Forelimb muscle (tissue), 1 donor: ENCODE measurements at places on chromosomes 2 and 18.

DNA sequence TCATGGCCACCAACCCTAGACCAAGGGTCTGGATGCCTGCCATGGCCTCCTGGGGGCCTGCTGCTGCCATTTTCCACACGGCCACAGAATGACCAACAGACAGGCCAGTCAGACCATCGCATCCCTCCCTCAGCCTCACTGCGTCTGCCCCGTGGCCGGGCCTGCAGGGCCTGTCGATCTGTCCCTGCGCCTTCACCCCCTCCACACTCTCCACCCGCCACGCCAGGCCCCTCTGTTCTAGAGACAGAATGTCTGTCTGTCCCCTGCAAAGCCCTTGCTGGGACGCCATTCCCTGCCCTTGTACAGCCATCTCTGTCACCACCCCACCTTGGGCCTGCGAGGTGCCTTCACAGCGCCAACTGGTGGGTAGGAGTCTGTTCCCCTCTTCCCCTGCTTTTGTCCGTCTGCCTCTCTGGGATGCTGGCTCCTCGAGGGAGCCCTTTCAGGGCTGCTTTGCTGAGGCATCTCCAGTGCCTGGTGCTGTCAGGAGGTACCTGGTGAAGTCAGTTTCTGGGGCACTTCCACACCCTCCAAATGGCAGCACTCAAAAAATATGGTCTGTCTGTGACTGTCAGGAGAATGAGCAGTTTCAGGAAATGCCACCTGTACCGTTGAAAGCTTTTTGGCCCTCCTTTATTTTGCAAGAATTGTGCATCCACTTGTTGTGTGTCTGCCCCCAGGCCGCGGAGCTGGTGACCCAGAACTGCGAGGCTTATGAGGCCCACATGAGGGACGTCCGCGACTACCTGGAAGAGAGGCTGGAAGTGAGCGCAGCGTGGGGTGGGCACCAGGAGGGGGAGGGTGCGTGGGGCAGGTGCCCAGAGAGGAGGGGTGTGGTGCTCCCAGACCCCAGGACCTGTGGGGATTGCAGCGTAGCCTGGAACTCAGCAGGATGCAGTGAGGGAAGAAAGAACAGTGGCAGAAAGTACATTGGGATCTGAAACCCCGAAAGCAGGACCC is 6.7 kb upstream of the ESPNL start:
- no peak for DNase-seq

DNA sequence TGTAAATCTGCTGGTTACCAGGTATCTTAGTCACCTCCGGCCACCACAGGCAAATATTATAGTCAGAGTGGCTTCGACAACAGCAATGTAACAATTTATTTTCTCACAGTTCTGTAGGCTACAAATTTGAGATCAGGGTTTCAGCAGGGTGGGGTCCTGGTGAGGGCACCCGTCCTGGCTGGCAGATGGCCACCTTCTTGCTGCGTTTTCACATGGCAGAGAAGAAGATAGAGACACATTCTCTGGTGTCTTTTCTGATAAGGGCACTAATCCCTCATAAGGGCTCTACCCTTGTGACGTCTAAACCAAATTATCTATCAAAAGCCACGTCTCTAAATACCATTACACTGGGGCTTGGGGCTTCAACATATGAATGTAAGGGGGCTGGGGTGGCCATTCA is 843.2 kb upstream of the FANCL start:
- no peak for DNase-seq

- no peak for DNase-seq
These were observed 91.5 kb downstream of the ADD2 start for GRCh38 chr2:70676301-70677035.

- DNase-seq: no peak
These were observed 5.1 kb downstream of the BCL11A start for GRCh38 chr2:60548311-60548710.

DNA sequence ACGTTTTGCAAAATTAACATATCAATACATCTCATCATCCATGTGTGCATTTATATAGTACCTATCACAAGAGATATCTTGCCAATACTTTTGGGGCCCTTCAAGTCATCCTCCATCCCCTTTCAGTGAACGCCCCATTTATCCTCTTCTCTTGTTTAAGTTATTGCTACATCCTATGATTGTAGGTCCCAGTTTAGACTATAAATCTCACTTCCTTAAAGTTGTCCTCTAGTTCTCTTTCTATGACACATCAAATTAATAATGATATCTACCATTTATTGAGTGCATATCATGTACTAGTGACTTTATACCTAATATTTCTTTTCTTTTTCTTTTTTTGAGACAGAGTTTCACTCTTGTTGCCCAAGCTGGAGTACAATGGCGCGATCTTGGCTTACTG is 28.8 kb upstream of the FBXO11 start:
- no peak for DNase-seq

- DNase-seq: no peak
These were observed 10.0 kb upstream of the AGFG1 start for GRCh38 chr2:227461811-227462461.

DNA sequence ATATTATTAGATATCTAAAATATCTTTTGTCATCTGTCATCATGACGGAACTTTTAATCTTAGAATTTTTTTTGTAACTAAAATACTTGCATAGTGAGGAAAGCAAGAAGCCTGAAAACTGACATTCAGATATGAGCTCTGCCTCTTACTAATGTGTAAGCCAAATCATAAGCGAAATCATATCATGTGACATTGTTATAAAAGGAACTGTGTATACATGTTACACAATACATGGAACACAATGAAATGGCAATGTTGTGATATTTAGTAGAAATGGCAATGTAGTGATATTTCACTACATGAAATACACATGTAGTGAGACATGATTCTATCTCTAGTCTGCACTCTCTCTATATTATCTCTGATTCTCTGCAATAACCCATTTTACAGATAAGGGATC is 1016.4 kb upstream of the PIK3C3 start:
- DNase-seq: no peak

DNA sequence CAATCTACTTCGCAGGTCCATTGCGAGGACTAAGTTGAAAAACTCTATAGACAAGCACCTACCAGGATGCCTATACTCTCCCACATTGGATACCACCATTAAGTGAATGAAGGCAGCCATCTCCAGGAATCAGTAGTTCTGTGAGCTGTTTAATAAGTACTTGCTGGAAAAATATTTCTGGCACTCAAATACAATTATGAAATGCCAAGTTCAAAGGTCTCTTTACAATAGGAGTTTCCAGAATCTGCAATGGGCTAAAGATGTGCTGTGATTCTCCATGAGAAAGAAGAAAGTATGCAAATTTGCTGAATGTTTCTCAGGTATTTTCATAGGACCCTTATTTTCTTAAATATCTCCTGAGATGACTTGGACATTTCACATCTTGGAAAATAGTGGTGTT is 103.0 kb downstream of the AP1S3 start:
- no peak for DNase-seq

DNA sequence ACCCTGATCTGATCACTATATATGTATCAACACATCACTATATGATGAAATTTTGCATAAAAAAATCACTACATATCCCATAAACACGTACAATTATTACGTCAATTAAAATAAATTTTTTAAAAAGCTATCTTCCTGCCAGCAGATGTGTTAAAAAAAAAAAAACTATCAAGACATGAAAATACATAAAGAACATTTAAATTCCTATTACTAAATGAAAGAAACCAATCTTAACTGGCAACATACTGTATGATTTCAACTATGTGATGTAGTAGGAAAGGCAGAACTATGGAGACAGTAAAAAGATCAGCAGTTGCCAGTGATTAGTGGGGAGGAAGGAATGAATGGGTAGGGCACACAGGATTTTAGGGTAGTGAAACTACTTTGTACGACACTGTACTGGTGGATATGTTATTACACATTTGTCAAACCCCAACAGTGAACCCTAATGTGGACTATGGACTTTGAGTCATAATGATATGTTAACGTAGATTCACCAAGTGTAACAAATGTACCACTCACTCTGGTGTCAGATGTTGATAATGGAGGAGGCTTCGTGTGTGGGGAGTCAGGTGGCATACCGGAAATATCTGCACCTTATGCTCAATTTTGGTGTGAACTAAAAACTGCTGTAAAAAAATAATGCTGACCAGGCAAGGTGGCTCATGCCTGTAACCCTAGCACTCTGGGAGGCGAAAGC is 27.4 kb downstream of the USP34 start:
- DNase-seq: no peak

DNA sequence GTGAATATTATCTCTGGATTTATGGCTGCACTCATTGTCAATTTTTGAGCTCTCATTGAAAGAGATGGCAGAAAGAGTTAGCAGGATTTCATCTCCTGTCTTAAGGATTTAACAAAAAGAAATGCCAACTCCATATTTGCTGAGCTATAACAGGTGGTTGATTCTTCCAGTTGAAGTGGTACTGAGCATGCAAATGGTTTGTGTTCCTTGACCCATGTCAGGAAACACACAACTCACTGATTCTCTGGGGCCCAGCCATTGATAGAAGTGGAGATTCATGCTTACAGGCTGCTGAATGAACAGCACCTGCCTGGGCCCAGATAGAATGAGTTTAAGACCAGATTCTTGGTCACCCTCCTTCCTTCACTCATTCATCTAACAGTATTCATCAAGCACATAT is 128.8 kb downstream of the CERS6 start:
- no peak for DNase-seq

- DNase-seq: no peak
These were observed 14.7 kb upstream of the SLC4A3 start for GRCh38 chr2:219612577-219613286.

DNA sequence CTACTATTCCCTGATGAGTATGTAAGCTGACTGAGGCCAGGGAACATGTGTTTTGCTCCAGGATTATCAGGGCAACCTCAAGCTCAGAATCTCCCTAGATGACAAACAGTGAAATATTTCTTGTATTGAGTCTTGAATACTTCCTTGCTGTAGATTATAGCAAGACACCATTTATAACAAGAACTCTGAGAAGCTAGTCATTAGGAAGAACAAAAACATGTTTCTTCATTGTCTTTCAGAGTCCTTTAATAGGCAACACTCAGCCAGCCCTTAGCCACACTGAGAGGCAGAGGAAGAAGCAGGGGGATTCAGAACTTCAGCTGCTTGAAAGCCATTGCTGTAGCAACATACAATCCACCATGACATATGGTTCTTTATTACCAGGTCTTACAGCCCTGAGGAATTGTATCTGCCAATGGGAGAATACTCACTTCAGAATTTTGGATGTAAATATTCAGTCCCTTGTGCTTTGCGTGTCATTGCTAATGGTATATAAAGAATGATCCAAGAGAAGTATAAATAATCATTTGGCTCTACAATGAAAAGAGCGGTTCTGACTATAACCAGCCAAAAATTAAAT is 117.5 kb upstream of the NCKAP5 start:
- DNase-seq: no peak

DNA sequence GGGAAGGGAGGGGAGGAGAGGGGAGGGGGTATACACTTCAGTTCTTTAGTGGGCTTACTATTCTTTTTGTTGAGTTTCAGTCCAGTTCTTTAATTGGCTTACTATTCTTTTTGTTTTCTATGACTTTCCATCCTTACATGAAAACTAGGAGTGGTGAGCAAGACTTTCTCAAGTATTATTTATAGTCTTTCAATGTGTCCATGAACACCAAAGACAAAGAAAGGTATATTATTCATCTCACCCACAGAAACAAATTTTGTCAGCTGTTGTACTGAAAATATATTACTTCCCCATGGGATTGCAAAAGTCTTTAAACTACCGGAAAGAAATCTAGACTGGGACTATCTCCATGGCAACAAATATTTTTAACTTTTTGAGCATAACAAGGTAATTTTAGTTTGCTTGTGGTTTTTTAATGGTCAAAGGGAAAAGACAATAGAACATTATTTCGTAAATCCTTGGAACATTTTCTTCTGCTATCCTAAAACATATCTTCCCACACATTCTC is 17.6 kb downstream of the ADAM17 start:
- DNase-seq: no peak

DNA sequence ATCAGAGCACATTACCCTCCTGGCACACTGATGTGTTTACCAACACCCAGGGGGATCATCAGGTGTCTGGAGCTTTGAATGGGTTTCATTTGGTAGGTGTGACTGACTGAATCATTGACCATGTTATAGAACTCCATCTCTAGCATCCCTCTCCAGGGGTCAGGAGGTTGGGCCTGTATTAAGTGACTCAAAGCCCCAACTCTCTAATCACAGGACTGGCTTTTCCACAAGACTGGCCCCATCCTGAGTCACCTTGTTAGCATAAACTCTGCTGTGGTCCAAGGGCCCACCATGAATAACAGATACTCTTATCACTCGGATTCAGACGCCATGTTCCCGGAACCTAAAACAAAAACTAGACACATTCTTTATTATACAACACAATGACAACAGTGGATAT is 125.9 kb upstream of the NDUFV2 start:
- DNase-seq: no peak
